ENCODE measurements at places on chromosomes 5 and 9.

GRCh38 chr9:102778746-102779145, 216.4 kb upstream of the CYLC2 start:
- DNase-seq, result no peak

DNA sequence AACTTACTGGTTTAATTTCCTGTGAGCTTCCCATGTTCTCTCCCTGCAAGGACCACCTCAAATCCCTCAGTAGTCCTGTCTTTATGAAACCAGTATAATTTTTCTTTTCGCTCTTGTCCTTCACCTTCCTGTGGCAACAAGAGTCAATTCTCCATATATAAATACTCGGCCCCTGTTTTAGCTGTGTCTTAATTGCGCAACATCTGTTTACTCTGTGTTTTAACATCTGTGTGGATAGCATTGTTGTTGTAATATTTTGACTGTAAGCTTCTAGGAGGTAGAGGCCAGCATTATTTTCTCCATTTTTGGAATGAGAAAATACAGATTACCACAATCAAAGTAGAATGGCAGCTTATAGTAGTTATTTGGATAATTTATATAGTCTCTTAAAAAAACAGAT, 30.2 kb upstream of the CDKN2B start:
- no peak for DNase-seq

GRCh38 chr9:134691695-134692572, 50.3 kb downstream of the COL5A1 start:
- DNase-seq, result no peak

DNA sequence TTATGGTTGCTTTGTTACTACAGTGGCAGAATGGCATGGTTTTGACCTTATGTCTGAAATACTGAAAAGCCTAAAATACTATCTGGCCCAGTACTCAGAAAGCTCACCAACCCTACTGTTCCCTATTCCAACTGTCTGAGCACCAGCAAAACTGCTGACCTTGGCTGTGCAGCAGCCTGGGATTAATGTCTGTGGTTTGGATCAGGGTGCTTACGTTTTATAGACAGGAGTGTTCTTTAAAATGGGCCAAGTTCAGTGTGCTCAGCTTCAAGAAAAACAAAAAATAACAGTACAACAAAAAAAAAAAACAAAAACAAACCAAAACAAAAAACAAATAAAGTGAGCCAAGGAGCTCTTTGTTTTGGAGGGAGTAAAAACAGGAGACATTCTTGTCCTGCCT, 36.4 kb downstream of the SLC28A3 start:
- no peak for DNase-seq

DNA sequence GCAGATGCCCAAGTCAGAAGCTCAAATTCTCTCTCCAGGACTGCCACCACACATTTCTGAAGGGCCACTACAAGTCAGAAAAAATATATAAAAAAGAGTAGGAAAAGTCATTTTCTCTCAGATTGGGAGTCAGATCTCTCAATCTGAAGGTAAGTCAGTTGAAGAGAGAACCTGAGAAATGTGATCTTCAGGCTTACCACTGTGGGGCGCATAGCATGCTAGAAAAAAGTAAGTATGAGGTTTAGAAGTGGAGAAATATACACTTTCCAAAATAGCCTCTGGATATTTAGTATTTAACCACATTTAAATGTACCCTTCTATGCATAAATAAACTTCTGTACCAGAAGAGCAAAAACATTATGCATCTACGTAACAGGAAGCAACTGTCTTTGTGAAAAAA, 800.7 kb upstream of the CTNND2 start:
- DNase-seq, result no peak

Measured in stimulated activated CD8-positive, alpha-beta memory T cell treated with anti-CD3 and anti-CD28 coated beads, Interleukin-15, amount 100 ng/mL, for 4 hours (primary cell).